Fibroblast of skin of back (primary cell): ENCODE measurements at places on chromosomes 5 and 9.

- no peak for DNase-seq
Measured at GRCh38 chr5:163094492-163095180, 342.8 kb upstream of the CCNG1 start.

GRCh38 chr9:129995409-129996160, 47.4 kb downstream of the FNBP1 start:
- DNase-seq: peak; percentile 53

DNA sequence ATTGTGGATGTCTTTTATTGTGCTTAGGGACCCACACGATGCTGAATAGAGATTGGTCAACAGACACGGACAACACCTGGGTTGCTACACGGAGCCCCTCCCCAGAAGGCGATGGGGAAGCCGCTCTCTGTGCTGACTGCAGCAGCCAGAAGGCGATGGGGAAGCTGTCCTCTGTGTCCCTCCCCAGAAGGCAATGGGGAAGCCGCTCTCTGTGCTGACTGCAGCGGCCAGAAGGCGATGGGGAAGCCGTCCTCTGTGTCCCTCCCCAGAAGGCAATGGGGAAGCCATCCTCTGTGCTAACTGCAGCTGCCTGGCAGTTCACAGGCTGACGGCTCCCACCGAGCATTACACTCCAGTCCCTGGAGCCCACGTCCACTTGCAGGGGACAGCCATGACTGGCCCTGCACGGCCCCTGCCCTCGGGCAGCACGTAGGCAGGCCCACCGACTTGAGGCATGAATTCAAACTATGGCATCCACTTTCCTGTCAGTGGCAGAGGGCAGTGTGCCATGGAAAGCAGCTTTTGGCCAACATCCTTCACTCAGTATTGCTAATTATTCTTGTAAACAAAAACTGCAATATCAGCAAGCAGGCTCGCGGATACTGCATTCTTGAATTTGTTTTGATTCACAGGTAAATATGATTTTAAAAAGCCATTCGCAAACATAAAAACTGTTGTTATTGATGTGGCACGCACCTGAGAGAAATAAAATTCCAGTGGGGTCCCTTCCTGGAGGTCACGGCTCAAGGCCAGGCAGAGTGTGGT, 48.1 kb upstream of the CLPTM1L start:
- no peak for DNase-seq

- peak; percentile 24 for DNase-seq
Measured at GRCh38 chr5:120240706-120241105, 223.4 kb upstream of the PRR16 start.

GRCh38 chr5:52771343-52772039, 16.2 kb upstream of the ITGA1 start:
- no peak for DNase-seq

DNA sequence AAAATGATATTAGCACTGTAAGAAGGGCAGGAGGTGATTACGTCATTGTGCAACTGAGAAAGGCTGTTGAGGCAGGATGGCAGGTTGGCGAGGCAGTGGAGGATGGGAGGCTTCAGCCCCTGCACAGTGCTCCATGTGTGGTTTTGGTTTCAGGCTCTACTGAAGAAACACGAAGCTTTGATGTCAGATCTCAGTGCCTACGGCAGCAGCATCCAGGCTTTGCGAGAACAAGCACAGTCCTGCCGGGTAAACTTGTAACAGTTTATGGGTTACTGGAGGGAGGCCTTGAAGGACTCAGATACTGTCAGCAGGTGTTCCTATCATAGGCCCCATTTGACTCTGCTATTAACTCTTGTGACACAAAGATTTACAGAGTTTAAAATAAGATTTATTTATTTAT, 35.1 kb downstream of the SPTAN1 start:
- no peak for DNase-seq

DNA sequence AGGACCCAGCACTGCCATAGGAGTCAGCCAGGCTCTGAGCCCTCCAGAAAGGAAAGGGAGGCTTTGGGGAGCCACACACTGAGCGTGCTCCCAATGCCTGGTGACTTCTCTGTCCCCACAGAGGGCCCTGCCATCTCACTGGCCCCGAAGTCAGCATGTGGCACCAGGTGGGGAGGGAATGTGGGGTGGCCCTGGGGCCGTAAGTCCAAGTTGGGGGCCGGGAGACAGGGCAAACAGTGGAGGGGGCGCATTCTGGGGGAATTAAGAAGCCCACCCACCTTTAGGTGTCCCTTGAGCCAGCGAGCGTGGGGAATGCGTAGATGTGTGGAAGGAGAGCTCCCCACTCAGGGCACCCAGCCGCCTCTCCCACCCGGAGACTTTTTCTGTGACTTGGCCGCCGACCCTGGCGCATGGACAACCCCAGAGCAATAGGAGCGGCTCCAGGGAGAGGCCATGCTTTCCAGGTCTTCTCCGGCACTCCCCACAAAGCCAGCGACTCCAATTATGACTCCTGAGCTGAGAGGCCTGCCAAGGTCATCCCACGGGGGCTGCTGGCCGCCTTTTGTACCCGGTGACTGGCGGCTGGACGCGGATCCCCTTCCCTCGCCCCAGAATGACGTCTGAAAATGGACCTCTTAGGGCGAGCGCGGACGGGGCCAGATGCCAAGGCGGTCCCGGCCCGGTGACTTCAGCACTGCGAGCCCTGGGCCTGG, 9.8 kb downstream of the IRX1 start:
- DNase-seq: no peak

GRCh38 chr5:126851501-126852011, 74.6 kb downstream of the LMNB1 start:
- DNase-seq: no peak

- DNase-seq: no peak
Measured at GRCh38 chr5:133613184-133613583, 843 bp upstream of the FSTL4 start.

GRCh38 chr5:17069995-17070511, 134.0 kb upstream of the MYO10 start:
- no peak for DNase-seq

DNA sequence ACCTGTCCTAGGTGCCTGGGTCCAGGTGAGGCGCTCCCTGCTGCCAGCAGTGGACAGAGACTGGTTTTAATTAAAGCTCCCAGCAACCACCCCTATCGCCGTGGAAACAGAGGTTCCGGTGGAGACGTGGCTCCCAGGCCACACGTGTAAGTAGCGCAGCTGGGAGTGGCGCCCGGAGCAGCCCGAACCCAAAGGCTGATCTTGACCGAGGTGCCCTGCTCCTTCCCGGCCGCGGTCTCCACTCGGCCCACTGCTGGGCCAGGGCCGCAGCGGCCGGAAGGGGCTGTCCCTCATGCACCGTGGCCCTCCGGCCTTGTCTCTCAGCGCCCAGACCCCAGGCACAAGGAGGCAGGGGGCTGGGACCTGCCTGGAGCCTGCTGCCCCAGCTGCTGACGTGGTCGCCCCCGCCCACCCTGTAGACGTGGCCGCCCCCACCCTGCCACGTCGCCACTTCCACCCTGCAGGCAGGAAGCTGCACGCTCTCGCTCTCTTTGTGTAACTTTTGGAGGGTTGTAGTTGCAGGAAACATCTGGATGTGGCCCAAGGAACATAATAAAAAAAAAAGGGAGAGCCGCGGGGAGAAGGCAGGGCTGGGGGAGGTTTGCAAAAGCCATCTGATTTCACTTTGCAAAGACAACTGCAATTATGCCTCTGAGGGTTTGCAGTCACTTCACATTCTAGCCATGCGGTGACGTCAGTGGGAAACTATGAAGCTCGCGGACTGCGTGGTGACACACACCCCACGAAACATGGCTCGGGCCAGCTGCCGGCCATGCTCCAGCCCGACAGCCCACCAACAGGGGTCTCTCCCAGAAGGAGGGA, 129.9 kb downstream of the RXRA start:
- peak; percentile 100 for DNase-seq
